HCT116 (cell line): ENCODE measurements at places on chromosomes 4 and X. TPM values are rescaled to one million over a fixed set of nuclear protein-coding genes. Genes with fewer than 3 reads are reported as not detected.

DNA sequence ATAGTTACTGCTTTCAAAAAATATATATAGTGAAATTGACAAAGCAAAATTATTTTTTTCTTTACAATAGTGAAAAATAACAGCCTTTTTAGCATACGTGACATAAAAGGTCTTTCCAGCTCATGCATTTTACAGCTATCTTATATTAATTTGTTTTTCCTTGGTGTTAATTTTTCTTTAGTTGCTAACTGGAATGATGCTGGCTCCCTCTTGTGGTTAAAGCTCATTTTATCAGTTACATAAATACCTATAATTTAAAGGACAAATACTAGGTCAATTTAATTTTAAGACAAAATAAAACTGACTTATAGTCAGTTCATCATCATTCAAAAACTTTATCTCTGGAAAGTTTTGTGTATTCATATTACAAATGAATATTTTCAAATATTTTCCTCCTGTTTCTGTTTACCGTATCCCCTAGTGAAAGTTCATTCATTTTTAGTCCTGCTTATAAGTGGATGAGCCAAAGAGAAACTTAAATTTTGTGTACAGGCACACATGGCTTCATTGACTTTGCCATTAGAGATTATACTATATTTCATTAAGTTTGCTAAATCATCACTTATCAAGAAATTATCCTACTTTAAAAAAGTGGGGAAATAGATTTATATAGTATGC, 9.9 kb upstream of the ANAPC4 start:
- DNase-seq: no peak

The RRH gene
- total RNA-seq: 0.42 TPM

- DNase-seq: no peak
These were observed 126.0 kb downstream of the TENM3 start for GRCh38 chr4:182369211-182369610.

The ALPK1 gene
- total RNA-seq: 21.3 TPM

The IRS4 gene
- not detected for total RNA-seq

The EFHC2 gene
- total RNA-seq: not detected

DNA sequence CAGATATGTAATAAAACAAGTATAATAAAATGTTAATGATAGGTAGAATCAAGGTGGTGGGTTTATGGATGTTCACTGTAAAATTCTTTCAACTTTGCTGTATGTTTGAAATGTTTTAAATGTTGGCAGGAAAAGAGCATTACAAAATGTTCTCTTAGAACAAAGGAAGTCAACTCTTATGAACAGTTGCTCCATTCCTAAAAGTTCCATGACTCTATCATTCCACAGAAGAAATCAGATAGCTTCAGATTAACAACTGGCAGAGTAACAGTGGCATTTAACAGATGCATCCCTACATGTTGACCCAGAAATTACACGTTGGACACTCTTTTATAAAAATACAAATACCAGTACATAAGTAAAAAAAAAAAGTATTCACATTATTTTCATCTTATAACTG, 2023.7 kb downstream of the ARAP2 start:
- DNase-seq: no peak

DNA sequence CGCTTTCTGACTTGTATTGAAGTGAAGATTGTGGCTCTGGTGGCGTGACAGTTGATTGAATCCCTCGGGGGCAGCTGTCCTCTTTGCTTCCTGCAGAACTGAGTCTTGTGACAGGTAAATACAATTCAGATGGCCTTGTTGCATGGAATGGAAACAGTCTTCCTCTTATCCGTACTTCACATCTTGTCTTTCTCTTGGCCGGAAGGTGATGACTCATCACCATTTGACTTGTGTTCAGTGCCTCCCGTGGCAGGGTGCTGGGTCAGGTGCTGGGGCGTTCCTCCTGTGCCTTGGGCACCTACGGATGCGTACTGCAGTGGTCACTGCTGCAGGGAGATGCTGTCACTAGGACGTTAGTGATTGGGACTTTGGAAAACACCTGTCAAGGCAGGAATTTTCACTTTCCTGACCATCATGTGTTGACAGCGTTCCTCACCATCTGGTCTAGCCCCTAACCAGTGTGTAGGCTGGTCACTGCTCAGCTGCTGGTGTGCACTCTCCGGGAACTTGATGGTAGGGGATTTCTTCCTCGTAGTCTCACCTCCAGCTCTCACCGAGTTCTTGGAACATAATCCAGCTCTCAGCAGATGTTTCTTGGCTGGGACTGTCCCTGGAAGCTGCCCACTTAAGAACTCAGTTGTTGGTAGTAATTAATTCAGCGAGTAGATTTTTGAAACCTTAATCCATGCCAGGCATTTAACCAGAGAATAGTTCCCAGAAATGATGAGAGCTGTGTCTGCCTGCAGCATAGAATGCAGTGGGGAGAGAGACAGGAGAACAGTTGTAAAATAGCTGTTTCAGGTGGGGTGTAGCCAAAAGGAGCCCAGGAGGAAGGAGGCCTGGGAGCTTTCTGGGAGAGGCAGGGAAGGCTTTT, 7.2 kb downstream of the TBC1D14 start:
- peak; percentile 34 for DNase-seq

GRCh38 chr4:80594701-80595100, 259.2 kb downstream of the CFAP299 start:
- DNase-seq: no peak

- DNase-seq: no peak
These were observed 3.5 kb downstream of the ASMTL start for GRCh38 chrX:1449036-1449822.

GRCh38 chr4:77178560-77178959, 21.6 kb downstream of the CCNG2 start:
- DNase-seq: no peak

The NKX6-1 gene
- total RNA-seq: 4.2 TPM

DNA sequence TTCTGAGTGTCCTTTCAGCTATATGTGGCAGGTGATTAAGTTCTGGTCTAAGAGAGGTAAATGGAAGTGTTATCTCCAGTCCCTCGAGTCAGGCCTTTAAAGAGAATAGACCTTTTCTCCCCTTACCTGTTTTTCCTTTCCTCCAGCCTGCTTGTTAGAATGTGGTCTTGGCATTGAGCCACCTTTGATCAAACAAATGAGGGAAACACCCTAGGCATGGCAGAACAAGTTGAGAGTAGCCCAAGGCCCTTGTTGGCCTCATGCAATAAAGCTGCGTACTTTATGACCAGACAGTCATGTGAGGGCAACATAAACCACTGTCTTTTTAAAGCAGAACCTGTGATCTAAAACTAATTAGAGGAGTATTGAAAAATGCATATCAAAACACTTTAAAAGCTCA, 13.2 kb upstream of the IL13RA2 start:
- DNase-seq: no peak

GRCh38 chrX:131977619-131978018, 45.5 kb upstream of the STK26 start:
- no peak for DNase-seq

The STAP1 gene
- not detected for total RNA-seq

DNA sequence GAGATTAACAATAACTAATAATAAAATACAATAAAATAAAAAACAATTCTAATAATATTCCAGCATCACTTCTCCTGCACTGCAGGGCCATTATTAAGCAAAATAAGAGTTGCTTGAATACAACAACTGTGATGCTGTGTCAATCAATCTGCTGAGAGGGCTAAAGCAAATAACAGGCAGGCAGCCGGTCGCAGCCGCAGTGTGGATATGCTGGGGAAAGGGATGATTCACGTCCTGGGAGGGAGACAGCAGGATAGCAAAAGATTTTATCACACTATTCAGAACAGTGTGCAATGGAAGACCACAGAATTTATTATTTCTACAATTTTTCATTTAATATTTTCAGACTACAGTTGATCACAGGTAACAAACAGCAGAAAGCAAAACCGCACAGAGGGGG, 76.5 kb upstream of the SMARCAD1 start:
- no peak for DNase-seq

The ENAM gene
- not detected for total RNA-seq

- DNase-seq: peak; percentile 67
These were observed 694.2 kb upstream of the TENM3 start for GRCh38 chr4:181548873-181549575.

DNA sequence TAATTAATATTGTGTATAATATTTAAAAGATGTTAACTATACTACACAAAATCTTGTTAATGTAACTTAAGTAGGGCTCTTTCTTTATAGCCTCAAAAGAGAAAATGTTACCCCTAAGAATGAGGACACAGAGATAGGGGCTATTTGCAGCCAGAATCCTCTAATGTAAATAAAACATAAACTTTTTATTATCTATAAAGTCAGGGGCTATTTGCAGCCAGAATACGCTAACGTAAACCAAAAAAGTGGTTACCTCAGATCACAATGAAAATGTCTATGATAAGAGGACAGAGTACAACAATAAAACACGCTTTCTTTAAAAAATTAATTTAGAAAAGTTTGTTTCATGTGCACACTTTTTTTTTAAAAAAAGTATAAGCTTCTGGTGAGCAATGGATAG, 229.9 kb upstream of the PITX2 start:
- DNase-seq: no peak

DNA sequence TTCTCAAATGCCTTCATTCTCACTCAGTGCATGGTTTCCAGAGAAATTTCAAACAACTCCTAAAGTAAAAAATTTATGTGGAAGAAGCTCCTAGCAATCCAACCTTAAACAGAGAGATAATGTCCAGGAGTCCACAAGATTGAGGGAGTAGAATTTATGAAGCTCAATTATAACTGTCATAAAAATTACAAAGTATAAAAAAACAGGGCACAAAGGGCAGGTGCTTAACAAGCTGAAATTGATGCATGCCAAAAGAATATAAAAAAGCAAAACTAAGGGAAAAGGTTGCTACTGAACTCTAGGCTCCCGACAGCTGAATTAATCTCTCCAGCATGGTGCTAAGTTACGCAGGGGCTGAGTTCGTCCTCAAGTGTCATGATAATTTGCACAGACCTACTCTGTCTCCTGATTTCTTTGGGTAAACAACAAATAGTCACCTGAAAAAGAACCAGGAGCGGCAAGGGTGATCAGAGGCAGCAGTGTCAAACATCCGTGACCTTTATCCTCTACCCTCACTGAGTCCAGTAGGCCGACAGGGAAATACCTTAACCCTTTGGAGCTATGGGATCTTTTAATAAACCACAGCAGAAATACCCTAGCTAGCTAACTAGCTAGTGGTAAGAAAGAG, 47.2 kb upstream of the RELL1 start:
- DNase-seq: no peak

DNA sequence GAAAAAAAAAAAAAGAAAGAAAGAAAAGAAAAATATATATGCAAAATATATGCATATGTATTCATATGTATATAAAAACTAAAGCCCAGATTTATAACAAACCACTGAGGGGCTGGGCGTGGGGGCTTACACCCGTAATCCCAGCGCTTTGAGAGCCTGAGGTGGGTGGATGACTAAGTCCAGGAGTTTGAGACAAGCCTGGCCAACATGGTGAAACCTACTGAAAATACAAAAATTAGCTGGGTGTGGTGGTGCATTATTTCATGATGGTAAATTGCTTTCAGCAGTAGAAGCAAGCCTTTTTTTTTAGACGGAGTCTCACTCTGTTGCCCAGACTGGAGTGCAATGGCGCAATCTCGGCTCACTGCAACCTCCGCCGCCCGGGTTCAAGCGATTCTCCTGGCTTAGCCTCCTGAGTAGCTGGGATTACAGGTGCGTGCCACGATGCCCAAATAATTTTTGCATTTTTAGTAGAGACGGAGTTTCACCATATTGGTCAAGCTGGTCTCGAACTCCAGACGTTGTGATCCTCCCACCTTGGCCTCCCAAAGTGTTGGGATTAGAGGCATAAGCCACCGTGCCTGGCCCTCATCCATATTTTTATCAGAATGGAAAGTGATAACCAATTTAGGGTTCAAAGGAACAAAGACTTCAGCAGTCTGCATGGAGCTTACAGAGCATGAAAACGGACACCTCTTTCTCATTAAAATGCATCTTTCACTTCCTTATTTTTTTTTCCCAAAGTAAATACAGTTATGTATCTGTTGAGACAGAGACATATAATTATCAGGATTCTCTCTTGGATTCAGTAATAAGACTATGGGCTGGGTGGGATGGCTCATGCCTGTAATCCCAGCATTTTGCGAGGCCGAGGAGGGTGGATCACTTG, 27.7 kb upstream of the MOB1B start:
- DNase-seq: no peak
